IPS DF 6.9 (cell line): ENCODE measurements at places on chromosomes 7 and 10.

DNA sequence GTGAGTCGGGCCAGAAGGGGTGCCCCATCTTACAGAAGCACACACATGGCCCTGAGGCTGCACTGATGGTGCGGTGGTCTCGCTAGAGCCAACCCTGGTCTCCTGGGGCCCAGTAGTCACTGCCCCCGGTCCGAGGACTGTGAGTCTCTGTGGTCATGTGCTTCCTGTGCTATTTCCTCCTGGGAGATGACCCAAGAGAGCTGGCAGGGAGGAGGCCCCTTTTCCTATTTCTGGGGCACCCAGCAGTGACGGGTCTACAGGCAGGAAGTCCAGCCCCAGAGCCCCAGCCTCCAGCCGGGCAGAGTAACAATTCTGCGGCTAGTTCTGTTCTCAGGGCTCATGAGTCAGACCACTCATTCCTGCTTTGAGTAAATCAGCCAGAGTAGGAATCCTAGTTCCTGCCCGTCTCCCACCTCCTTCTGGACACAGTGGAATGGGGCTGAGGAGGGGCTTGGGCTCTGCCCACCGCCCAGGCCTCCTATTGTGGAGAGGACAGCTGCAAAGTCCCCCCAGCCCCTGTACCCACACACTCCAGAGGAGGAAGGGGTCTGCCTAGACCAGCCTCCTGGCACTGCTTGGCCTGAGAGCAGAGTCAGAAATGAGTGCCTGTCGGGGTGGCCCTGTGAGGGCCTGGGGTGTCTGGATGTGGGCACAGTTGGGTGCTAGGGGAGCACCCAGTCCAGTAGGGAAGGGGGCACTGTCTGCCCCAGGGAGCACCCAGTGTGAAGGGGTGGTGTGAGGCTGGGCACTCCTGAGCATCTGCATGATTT lies 80.5 kb upstream of the PPIF start:
- no peak for DNase-seq

DNA sequence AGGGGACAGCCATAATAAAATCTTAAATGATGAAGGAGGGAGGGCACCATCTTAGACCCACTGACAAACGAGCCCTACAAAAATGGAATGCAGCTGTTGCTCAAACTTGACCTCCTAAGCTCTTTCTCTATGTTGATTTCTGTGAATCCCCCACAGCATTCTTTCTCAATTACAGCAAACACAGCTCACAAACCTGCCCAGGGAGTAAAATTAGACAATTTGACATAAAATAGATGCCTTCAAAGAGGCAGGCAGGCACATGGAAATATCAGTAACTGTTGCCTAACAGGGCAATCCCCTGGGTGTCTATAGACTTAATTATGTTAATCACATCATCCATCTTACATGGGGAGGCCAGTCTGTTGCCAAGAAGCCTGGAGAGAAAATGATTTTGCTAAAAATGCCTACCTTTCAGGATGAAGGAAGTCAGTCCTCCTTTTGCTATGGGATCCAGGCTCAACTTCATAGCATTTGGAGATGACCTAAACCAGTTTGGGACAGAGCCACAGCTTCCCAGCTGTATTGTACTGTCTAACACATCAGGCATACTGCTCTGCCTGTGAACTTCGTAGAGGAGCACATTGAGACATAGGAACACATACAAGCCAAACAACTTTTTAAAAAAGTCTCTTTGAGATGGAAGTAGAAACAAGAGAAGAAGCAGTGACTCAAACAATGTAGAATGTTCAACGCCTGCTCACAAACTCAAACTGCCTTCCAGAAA lies 1177.4 kb downstream of the SORCS1 start:
- DNase-seq: no peak

GRCh38 chr10:86388119-86388704 lies 21.6 kb upstream of the GRID1 start:
- no peak for DNase-seq

GRCh38 chr10:24947304-24948097 lies 4.9 kb downstream of the PRTFDC1 start:
- DNase-seq: no peak

- DNase-seq: no peak
These were observed 375.2 kb downstream of the RPS24 start for GRCh38 chr10:78408671-78409472.

DNA sequence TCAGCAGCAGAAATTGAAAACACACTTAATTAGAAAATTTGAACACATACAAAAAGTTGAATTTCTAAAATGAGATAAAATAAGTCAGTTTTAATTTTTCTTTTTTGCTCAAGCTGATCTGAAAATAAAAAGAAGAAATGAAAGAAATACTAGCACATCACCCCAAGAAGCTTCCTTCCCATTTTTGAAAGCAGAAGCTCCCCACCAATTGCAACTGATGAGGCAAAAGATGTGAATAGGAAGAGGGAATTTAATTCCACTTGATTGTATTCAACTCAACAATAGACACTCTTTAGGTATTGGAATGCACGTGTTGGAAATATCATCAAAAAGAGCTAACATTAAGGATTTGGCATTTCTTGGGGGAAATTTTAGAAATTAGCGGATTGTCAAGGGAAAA lies 175.8 kb downstream of the TRIL start:
- no peak for DNase-seq

- DNase-seq: no peak
These were observed 77.9 kb upstream of the CAMK2B start for GRCh38 chr7:44403176-44403759.

GRCh38 chr7:26673271-26673670 lies 191.1 kb downstream of the SKAP2 start:
- DNase-seq: no peak
